ENCODE measurements at places on chromosomes 1 and 21.

- no peak for DNase-seq
Observed at GRCh38 chr1:169460191-169460833, 25.4 kb downstream of the SLC19A2 start.

DNA sequence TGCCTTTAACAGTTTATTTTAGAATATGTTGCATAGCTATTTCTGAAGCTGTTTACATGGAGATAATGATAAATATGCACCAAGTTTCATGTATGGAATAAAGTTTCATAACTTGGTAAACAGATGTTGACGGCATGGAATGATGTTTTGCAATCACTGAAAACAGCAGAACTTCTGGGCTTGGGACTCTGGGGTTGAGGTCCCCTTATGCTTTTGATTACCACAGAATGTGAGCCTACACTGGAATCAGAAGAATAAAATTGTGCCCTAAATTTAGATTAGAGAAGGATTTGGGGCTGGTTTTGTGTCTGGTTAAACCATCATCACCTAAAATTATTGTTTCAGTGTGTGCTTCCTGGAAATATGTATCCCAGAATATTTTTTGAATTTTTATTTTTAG is 11.1 kb downstream of the KRTAP24-1 start:
- no peak for DNase-seq

GRCh38 chr1:165816826-165817497 is 10.5 kb upstream of the UCK2 start:
- DNase-seq, result no peak

- no peak for DNase-seq
Observed at GRCh38 chr1:47713333-47713953, 275.6 kb downstream of the FOXD2 start.

- DNase-seq, result no peak
Observed at GRCh38 chr1:192980856-192981255, 78.3 kb downstream of the UCHL5 start.

DNA sequence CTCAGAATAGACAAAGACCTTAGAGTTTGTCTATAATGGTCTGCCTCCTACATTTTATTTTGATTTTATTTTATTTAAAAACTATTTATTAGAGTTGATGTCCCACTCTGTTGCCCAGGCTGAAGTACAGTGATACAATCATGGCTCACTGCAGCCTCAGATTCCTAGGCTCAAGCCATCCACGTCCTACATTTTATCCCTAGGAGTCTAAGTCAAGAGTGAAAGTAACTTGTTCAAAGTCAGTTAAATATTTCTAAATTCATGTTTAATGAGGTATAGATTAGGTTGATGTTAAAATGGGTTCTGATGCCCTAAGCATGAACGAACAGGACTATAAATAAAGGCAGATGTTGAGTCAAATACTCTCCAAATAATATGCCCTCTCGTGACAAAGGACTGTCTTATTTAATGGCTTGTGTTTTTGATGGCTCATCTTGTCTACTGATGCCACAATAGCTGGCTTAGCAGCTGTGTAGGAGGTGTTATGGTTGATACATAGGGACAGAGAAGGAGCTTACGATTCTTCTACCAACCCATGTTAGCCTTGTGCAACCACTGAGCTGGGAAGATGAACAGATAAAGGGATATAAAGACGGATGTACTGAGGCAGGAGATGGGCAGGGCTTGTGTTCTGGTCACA is 66.0 kb upstream of the CR1L start:
- no peak for DNase-seq

- DNase-seq, result no peak
Observed at GRCh38 chr1:66968574-66968973, 43.8 kb downstream of the MIER1 start.

GRCh38 chr1:54874079-54874830 is 12.7 kb downstream of the DHCR24 start:
- no peak for DNase-seq

DNA sequence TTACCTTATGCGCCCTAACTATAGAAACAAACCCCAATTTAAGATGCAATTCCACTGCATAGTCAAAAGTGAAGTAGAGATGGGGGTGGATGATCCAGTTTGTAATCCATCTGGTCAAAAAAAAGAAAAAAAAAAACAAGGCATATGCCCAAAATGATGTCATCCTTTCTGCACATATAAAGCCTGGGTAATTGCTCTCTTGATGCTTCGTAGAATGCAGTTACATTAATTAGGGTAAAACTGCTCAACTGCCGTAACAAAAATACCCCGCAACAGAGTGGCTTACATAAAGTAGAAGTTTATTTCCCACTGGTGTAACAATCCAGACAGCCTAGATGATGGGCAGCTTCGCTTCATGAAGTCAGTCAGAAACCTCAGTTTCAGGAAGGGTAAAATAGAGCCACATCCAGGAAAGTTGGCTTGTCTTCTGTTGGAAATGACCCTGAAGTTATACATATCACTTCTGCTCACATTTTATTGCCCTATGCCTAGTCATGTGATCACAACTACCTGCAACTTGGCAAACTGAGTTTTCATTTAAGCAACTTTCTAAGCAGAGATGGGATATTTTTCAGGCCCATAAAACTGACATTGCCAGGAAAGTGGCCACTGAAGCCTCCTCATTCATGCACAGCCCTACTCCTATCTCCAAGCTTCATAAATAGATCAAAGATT is 221.7 kb downstream of the C1orf94 start:
- no peak for DNase-seq

- DNase-seq, result peak; percentile 79
Observed at GRCh38 chr1:154186177-154186576, 5.7 kb downstream of the TPM3 start.

DNA sequence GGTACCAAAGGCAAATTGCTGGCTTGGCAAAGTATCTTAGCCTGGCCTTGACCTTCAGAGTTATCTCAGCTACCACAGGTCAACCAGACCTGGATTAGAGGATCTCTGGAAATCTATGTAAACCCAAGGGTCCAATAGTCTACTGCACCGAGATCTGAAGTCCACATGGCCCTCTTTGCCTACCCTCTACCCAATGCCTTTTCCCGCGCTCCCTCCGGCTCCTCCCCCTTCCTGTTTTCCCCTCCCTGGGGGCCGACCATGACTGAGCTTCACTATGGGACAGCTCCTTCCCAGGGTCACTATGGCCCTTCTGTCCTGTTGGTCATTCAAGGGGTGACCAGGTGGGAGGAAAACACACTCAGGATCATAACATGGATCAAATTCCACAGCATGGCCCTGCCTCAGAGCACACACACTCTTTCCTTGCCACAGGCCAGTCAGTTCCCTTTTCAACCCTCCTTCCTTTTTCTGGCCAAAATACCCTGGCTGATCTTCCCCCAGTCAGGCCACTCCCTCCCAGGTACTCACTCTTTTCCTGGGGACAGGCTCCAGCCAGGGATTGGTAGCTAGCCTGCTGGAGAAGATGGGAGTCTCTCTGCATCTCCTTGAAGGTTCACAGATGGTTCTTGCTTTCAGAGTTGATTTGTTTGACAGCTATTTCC is 19.1 kb upstream of the TMEM183A start:
- DNase-seq, result no peak

- DNase-seq, result no peak
Observed at GRCh38 chr1:76130992-76131391, 56.4 kb downstream of the ST6GALNAC3 start.

DNA sequence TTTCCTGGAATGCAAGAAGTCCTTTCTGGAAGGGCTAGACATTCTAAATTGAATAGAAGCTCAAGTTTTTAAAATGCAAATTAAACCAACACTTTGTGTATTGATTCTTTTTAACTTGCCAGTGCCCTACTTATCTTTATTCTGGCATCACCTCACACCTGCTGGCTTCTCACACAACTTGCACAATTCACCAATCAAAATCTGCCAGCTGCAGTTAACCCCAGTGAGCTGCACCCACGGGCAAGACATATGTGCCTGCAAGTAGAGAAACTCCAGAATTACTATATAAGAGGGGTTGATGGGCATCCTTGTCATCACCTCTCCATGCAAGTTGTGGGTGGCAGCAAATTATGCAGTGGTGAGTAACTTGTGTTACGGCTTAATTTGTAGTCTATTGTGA is 11.7 kb upstream of the PLPPR4 start:
- no peak for DNase-seq

- peak; percentile 82 for DNase-seq
Observed at GRCh38 chr1:12153181-12153785, 13.5 kb upstream of the TNFRSF1B start.

DNA sequence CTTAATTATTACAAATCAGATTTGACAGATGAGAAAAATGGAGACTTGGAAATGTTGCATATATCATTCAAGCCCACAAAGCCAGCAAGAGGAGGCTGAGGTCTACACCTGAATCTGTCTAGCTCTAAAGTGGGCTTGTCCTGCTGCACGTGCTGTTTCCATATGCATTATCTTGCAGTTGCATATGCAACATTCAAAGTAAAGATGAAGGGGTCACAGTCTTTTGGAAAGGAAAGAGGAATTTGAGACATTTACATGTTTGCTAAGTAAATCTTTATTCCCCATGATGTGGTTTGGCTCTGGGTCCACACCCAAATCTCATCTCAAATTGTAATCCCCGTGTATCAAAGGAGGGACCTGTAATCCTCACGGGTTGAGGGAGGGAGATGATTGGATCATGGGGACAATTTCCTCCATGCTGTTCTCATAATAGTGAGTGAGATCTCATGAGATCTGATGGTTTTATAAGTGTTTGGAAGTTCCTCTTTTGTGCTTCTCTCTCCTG is 98.3 kb downstream of the BACH1 start:
- no peak for DNase-seq

DNA sequence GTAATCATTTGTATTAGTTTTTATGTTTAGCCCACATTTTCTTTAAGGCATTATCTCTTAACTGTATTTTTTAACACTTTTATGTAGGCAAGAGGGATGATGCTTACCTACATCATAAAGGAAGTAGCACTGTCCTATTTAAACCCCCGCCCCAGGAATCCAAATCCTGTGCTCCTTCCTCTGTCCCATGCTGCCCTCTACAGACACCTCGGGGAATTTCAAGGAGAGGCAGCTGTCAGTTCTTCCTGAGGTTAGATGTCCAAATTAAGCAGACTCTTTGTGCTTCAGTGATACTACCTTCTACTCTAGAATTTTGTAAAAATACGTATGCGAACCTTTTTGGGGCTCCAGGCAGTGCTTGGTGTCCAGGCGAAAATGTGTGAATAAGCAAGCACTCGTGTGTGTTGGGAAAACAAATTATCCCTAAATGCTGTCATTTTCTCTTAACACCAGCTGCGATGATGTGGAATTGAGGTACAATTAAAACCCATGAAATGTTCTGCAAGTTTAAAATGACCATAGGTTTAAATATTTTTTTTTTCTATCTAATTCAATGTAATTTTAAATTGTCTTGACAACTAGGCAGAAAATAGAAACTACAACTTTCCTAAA is 19.2 kb downstream of the CRCT1 start:
- peak; percentile 46 for DNase-seq

DNA sequence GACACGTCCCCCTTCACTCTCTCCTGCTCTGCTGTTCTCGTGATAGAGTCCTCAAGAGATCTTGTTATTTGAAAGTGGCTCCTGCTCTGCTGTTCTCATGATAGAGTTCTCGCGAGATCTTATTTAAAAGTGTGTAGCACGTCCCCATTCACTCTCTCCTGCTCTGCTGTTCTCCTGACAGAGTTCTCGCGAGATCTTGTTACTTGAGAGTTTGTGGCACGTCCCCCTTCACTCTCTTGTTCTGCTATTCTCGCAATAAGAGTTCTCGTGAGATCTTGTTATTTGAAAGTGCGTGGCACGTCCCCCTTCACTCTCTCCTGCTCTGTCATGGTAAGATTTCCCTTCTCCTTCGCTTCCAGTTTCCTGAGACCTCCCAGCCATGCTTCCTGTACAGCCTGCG is 47.9 kb downstream of the SMYD3 start:
- DNase-seq, result no peak

DNA sequence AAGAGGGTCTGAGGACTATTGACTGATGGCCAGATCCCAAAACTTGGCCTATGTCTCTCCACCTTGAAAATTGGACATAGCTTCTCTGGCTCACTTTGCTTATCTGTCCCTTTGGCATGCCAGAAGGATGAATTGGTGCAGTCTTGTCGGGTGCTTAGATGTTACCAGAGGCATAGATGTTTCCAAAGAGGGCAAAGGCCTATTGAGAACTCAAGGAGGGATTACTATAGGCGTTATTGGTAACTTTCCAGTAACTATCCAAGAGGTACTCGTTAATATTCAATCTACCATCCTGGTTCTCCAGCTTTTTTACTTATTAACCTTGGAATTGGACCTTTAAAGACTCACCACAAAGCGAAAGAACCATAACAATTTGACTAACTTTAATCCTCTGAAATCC is 368.3 kb upstream of the ESRRG start:
- DNase-seq, result no peak

GRCh38 chr1:53576866-53577760 is 117.9 kb downstream of the DMRTB1 start:
- DNase-seq, result no peak

DNA sequence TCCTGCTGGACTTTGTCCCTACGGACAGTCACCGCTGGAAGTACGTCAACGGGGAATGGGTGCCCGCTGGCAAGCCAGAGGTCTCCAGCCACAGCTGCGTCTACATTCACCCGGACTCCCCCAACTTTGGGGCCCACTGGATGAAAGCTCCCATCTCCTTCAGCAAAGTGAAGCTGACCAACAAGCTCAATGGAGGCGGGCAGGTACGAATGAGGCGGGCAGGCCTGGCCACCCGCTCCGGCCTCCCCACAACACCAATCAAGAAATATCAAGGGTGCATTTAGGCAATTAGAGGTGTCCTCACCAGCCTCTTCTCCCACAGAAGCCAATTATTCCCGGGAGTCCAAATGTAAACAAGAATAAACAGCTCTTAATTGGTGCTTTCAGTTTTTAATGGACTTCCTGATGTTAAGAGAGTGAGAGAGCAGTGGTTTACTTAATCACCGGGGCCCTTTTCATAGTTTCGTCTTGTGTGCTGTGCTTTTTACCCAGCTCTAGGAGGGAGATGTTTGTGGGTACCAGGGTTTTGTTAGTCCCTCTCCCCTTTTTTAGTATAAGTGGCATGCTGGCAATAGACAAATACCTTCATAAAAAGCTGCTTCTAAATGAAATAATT is 10.7 kb downstream of the TBX19 start:
- peak; percentile 30 for DNase-seq

GRCh38 chr21:45542667-45543370 is 579 bp upstream of the SLC19A1 start:
- DNase-seq, result no peak

DNA sequence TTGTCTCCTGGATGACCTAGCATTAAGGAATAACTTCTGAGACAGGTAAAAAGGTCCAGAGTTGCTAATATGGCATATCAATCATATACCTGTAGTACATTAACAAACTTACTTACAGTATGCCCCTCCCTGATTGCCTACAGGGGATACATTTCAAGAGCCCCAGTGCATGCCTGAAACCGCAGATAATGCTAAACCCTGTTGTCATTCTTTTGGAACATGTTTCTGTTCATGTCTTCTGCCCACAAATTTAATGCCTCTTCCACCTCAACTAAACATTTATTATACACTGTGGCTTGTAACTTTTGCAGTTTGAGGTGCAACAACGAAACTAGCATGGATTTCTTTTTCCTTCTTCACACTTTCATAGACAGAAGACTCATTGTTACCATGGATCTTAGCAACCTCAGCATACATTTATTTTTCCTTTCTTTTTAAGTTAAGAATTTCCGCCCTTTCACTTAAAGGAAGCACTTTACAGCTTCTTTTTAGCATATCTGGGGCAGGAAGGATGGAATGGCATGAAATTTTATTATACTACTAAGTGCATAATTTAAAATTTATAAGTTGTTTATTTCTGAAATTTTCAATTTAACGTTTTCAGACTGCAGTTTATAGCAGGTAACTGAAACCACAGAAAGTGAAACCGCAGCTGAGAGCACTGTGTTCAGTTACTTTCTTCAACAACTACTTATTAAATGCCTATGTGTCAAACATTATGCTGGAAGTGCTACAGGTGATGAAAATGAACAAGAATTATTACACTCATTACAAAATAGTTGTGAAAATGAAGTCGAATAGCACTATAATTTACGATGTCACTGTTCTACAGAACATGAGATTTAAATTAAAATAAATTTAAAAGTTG is 25.3 kb downstream of the F13B start:
- peak; percentile 44 for DNase-seq
